ENCODE measurements at places on chromosomes 3 and 15.

- no peak for DNase-seq
Measured at GRCh38 chr3:157100608-157101396, 59.1 kb downstream of the CCNL1 start.

DNA sequence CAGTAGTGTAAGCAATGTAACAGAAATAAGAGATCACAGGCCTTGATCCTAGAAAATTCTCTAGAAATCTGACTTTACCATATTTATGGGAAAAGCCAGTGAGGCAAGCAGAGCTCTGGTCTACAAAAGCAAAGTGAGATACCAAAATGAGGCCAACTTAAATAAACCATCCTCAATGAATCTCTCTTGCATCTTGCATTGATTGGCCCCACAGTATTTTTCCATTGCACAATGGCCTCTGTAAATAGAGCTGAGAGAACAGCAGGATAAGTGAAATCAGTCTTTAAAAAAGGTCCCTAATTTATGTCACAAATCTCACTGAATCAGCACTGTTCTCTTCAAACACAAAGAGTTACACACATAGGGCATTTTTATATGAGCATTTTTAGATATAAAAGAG, 8.9 kb downstream of the CFAP20DC start:
- DNase-seq = no peak

- DNase-seq = no peak
Measured at GRCh38 chr15:90650956-90651689, 66.0 kb upstream of the BLM start.

GRCh38 chr15:68833700-68834331, 13.1 kb upstream of the ANP32A start:
- no peak for DNase-seq

DNA sequence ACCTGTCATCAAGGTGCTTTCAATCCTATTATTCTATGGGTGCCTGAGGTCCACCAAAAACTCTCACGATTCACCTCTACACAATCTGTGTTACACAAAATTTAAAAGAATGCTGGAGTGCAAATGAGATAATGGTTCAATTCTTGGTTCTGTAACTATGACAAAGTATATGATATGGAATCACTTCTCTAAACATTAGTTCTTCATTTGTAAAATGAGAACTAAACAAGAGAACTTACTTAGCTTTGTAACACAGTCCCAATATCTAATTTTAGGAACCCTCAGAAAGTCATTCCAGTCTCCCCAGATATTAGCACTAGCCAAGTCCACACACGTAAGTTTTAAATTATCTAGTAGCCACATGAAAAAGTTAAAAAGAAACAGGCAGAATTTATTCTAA, 111.5 kb downstream of the TBL1XR1 start:
- DNase-seq = no peak

GRCh38 chr3:71243229-71243628, 340.3 kb downstream of the FOXP1 start:
- peak; percentile 52 for DNase-seq

DNA sequence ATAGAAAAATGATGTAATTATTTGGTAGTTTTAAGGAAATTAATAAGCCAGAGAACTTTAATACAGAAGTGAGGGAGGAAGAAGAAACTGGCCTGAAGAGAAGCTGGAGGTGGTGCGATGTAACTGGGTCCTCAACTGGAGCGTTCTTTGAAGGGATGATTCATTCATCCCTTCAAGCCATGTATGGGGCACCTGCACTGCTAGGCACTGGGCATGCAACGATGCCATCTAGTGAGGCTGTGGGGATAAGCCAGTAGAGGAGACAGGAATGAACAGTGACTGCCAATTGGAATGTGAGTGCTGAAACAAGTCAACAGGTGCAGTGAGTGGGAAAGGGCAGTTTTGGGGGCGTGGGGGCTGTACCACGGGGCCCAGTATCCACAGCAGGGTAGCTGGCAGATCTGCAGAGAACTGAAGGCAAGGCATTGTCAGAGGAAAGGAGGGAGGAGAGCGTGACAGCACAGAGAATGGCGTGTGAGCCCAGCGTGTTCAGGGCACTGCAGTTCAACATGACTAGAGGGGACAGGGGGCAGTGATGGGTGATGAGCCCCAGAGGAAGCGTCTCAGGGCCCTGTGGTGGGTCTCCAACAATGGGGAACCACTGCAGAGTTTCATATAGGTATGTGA, 3.8 kb upstream of the KIF23 start:
- DNase-seq = peak; percentile 63

- peak; percentile 47 for DNase-seq
Measured at GRCh38 chr3:32240159-32240545, 1.7 kb downstream of the CMTM8 start.

DNA sequence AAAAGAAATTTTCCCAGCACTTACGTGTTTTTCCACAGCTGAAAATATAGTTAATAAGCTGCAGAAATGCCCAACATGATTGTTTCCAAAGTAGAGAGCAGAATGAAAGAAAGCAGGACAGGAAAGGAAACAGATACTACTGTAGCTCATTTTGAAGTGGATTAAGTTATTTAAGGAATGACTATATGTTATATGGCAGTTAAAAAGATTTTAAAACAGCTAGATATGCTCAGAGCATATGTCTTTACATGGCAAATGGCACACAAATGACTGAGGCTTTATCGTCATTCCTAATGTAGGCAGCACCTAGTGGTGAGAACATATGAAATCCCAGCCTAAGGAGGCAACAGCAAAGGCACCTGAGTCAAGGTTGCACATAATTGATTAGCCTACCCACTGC, 106.6 kb upstream of the SEMA6D start:
- no peak for DNase-seq

- peak; percentile 59 for DNase-seq
Measured at GRCh38 chr3:15795651-15796308, 2.0 kb downstream of the ANKRD28 start.

DNA sequence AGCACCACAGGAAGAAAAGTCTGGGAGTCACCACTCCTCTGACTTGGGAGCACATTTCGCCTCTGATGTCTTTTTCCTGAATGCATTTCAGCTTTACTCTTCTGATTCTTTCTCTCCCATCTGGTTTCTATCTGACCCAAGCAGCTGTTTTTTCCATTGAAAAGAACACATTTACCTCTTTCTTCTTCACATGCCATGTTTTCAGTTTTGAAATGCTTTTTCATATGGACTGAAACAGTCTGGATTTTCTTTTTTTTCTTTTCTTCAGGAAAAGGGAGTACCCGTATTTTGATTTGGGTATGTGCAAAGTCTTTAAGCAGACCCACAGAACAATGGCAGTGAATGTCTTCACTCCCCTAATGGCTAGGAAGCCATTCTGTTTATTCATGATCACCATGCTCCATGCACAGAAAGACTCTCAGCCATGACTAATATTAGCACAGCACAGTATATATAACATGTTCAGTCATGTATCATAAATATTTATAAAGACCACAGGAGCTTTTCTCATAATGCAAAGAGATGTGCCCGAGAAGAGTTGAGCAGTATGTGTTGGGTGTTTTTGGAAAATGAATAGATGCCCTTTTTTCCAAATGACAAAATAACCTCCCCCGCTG, 82.7 kb upstream of the LRIG1 start:
- no peak for DNase-seq

DNA sequence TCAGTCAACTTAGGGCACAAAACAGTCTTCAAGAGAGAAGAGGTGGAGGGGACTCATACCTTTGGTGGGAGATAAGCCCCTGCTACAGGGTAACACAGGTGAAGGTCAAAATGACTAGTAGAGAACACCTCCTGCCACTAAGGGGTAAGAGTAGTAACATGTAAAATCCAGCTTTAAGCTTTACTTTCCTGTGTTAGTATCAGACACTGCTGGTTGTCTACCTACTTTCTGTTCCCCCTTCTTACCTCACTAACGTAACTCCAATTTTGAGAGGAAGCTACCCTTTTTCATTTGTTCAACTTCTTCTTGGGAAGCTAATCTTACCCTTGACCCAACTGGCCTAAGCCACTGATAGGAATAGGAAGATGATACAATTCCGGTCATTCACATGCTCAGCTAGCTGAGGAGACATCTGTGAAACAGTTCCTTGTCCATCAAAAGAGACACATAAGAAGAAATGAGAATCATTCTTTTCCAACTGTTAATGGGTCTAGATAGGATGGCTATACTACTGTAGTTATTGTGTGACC, 826.8 kb upstream of the CFAP20DC start:
- no peak for DNase-seq

DNA sequence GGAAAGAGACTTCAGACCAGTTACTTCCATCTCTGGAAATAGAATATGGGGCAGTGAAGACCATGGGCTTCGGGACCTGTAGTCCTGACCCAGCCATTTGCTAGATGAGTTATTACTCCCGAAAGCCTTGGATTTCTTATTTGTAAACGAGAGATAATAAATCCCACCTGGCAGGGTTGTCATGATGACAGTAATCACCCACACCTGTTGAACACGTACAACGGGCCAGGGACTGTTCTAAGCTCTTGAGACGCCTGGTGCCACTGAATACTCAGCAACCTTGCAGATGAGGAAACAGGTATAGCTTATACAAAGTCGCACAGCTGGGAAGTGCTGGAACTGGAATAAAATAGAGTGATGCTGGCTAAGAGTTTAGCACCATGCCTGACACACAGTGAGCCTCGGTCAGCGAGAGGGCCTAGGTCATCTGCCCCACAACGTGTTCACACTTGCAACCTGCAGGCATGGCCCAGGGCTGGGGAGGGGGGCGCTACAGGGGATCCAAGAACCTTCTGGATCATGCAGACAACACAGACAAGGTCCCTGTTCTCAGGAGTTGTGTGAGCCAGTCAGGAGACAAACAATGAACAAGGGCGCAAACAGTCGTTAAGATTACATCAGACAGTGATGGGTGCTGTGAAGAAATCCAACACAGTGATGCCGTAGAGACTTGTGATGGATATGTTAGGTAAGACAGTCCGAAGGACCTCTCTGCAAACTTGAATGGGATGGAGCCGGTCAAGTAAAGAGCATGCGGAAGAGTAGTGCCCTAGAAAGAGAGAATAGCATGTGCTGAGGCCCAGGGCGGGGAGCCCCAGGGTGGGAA, 89.2 kb downstream of the CORO2B start:
- no peak for DNase-seq

GRCh38 chr3:52019352-52020080, 23.8 kb upstream of the RPL29 start:
- no peak for DNase-seq

DNA sequence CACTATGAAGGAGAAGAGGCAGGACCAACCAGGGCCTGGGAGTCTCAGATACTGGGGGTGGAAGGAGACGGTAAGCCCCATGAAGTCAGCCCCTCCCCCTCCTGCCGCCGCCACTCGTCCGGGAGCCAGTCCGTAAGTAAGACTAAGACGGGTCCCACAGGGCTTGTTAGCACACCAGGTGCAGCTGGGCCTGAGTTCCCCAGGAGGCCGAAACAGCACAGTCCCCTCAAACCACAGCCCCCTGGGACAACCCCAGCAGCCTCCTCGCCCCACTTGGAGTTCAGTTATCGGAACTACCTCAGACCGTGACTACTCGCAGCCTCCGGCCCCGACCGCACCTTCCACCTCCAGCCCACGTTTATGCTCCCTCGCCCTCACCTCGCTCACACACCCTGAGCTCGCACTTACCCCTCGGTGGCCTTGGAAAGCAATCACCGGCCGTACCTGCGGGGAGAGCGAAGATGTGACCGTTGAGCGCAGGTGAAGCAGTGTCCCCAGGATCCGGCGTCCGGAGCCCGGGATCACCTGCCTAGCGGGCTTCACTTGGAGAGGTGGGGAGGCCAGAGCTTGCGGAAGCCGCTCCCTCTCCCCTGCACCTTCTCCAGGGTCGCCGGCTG, 557 bp downstream of the ELL3 start:
- DNase-seq = peak; percentile 18

- no peak for DNase-seq
Measured at GRCh38 chr3:50015918-50016317, 72.8 kb upstream of the RBM5 start.

DNA sequence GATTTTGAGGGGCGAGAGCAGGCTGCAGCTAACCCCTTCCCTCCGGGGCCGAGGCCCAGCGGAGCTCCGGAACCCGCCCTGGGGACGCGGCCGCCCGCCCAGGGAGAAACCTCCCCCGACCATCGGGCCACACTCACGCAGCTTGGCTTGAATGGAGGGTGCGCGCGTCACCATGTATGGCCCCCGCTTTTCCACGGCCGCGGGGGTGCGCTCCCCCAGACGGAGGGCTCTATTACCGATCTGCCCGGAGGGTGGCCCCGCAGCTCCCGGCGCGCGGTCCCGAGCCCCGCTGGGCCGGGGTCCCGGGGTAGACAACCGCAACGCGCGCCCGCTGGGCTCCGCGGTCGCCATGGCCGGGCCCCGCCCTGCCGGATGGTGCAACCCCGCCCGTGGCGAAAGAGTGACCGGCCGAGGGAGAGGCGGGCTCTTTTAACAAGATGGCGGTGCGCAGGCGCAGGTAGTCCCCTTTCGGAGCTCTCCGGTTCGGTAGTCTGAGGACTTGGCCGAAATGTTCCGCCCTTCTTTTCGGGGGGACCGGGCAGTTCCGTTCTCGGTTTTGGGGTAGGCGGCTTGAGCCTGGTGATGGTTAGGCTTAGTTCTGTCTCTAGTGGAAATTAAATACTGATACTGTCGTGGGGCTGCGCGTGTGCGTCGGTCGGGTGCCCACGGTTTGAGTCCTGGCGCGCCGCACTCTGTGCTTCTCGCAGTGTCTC, at the start of gene FAM219B:
TSS of gene FAM219B (minus strand) at position 402 of the 713 bp plus-strand sequence. CDS start at position 351, 51 bp downstream.
- peak; percentile 94 for DNase-seq

- no peak for DNase-seq
Measured at GRCh38 chr3:126512916-126513650, 4.5 kb downstream of the UROC1 start.

DNA sequence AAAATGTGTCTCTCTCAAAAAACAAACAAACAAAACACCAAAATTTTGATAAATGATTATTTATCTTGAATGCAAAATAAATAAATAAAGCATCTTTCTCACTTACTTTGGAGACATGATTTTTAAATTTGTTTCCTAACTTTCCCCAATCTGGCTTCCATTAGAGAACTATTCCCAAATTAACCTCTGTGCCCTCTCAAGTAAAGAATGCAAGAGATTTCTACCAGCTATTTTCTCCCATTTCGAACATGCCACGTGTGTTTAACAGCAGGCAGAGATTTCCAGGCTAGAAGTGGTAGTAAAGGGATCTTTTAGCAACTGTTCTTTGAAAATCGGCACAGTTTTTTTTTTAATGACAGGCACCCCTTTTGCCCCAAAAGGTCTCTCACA, 269.1 kb downstream of the SHQ1 start:
- DNase-seq = no peak

DNA sequence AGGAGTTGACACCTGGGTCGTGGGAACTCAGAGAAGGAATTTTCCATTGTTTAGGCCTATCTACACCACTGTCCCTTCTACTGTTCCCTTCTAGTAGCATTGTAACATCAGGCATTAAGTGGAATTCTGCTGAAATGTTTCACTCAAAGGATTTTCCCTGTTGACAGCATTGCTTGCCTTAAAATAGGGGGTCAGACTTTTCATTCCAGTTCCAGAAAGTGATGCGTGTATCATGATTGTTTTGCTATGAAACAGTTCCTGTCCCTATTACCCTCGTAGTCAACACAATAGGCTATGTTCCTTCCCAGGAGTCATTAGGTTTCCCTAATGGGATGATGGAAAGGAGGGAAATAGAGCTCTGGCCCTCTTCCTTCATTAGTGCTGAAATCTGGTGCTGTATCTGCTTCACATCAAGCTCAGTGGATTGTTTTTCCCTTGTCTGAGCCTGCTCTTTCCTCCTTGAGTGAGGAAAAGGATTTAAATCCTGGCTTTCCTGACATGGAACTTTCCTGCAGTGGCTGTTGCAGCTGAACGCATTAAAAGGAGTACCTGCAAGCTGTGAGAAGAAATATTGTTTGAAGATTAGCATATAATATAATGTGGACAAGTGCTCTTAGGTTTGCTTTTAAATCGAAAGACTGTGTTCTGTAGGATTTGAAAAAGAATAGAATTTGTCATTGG, 195.9 kb downstream of the KLHL25 start:
- no peak for DNase-seq

Data from astrocyte of the hippocampus (primary cell).